ENCODE measurements at places on chromosomes 7 and 10.

- no peak for DNase-seq
Observed at GRCh38 chr7:7183838-7184463, 1.6 kb downstream of the C1GALT1 start.

- DNase-seq = no peak
Observed at GRCh38 chr10:127194599-127194998, 1.8 kb downstream of the INSYN2A start.

DNA sequence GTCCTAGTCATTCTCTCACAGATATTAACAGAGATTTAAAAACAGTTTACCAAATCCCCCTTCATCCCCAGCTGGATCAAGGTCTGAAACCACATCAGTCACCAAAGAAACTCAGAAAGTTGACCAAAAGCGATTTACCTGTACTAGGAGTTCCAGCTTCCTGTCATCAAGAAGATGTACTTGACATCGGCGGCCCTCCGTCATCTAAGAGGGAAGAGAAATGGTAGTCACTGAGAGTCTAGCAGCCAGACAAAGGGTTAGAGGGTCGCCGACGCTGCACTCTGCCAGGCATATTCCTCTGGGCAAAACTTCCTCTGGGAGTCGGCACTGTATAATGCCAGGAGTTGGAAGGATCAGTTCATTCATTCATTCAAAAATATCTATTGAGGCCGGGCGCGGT is 271.9 kb downstream of the PRPF18 start:
- no peak for DNase-seq

DNA sequence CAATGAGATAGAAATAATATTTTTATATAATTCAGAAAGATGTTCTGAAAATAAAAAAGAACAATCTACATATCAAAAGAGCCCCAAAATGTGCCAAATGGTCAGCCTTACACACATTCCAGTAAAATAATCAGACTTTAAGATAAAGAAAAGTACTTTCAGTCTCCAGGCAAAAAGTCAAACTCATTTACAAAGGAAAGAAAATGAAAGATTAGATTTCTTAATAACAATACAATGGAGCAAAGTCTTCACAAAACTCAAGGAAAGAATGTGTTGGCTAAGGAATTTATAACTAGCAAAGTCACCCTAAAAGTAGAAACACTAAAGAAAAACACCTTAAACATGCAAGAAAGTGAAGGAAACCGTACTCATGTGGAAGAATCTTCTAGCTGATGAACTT is 16.6 kb downstream of the RTKN2 start:
- DNase-seq = no peak

GRCh38 chr7:99108613-99109012 is 35.3 kb downstream of the SMURF1 start:
- DNase-seq = peak; percentile 52

DNA sequence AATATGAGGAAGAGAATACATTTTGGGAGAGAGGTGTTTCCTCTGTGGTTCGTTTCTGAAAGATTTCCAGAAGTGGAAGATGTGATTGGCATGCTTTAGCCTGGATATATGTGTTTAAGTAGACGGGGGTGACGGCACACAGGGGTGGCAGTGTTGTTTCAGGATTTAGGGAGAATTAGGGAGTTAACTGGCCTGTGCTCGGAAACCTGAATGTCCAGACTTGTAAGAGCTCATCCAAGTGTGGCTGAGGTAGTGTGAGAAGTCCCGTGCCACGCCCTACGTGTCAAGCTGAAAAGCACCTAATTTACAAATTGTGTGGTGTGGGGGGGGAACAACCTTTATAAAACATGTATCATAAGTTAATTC is 1.1 kb downstream of the RALA start:
- no peak for DNase-seq

GRCh38 chr10:75568450-75569130 is 137.2 kb downstream of the LRMDA start:
- no peak for DNase-seq

Data from AG20443 (cell line).